ENCODE measurements at places on chromosomes 12 and 14.

DNA sequence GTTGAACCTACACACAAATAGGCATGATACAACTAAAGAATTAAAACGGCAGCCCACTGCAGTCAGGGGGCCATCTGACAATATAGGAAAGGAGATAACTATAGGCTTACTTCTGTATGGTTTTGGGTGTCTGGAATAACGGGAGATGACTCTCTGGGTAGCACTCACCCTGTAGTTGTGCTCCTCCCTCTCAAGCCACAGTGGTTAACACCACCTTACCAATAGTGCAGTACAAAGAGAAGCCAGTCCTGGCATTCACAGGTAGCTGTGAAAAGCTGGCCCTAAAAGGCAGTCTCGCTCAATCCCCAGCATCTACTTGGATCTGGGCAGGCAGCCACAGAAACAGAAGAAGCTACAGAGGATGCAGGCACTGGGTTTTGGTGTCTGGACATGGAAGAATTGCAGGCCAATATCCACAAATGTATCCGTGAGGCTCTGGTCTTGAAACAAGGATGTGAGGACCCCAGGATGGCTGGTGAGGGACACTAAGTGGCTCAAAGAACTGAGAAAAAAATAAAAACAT is 93.0 kb downstream of the DPF3 start:
- DNase-seq, result no peak

GRCh38 chr12:124633365-124634362 is 66.3 kb upstream of the NCOR2 start:
- DNase-seq, result peak; percentile 21

- DNase-seq, result no peak
Observed at GRCh38 chr12:123882161-123882705, 90.4 kb downstream of the CCDC92 start.

- no peak for DNase-seq
Observed at GRCh38 chr14:106210650-106211049, 684.3 kb downstream of the TMEM121 start.

DNA sequence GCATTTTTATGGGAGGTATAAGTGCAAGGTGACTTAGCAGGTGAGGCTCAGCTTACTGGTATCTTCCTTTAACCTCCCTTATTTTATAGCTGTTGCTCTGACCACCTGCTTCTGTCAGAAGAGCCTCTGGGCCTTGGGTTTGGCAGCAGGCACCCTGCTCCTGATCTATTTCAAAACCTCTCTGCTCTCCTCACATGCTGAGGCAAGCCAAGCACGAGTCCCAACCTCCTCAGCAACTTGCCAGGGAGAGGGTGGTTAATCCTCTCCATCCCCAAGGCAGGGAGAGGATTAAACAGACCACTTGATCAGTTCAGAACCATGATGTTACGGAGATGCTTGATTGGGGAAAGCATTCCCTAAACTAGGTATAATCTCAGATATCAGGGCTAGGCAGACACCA is 5.4 kb downstream of the PLEKHH1 start:
- DNase-seq, result no peak

DNA sequence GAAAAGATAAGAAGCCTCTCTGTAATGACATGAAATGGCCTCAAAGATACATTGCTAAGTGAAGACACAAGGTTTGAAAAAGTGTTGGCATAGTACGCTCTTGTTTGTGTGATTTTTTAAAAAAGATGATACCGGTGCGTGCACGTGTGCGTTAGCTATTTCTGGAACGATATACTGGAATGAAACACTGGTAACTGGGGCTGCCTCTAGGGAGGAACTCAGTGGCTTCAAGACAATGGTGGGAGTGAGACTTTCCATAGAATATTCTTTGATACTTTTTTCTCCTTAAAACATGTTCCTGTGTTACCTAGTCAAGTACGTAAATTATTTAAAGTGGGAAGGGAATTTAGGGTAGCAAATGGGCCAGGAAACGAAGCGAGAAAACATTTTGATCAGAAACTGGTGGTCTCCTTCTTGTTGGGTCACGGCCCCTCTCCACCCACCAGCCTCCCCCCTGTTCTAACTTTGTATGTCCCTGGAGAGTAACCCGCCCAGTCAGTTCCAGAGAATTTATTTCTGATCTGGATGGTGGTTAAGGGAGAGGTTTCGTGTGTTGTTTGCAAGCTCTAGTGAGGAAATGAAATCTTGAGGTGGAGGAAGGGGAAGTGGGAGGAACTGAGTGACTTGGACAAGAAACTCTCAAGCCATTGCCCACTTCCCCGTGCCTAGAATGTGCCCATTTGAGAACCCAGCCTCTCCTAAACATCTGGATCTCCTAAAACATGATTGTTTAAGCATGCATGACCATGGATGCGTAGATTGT is 6.6 kb downstream of the FGF6 start:
- DNase-seq, result no peak

GRCh38 chr12:3328081-3328480 is 162.9 kb upstream of the PRMT8 start:
- no peak for DNase-seq

- peak; percentile 86 for DNase-seq
Observed at GRCh38 chr12:46430340-46430948, 57.9 kb upstream of the SLC38A2 start.

- DNase-seq, result no peak
Observed at GRCh38 chr12:22880331-22880730, 255.4 kb downstream of the ETNK1 start.

- DNase-seq, result no peak
Observed at GRCh38 chr14:24069411-24069735, 2.0 kb upstream of the CPNE6 start.

Measured in EH (cell line).